ENCODE measurements at places on chromosomes 2 and 18.

DNA sequence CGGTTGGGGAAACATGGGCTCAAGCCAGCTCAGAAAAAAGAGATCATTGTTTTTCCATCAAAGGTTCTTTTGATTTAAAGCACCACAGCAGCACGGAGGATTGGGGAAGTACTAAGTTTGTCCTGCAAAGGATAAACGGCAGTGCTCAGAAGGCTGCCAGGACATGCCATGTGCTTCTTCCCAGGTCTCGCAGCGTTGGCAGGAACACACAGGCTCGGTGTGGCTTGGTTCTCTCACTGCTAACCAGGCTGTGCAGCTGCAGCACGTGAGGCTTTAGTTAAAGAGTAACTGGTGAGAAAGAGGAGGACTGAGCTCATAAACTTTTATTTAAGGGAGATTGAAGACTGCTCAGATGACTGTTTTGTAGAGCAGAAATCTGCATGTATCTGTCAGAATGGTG is 264.3 kb downstream of the TSN start:
- DNase-seq: no peak

DNA sequence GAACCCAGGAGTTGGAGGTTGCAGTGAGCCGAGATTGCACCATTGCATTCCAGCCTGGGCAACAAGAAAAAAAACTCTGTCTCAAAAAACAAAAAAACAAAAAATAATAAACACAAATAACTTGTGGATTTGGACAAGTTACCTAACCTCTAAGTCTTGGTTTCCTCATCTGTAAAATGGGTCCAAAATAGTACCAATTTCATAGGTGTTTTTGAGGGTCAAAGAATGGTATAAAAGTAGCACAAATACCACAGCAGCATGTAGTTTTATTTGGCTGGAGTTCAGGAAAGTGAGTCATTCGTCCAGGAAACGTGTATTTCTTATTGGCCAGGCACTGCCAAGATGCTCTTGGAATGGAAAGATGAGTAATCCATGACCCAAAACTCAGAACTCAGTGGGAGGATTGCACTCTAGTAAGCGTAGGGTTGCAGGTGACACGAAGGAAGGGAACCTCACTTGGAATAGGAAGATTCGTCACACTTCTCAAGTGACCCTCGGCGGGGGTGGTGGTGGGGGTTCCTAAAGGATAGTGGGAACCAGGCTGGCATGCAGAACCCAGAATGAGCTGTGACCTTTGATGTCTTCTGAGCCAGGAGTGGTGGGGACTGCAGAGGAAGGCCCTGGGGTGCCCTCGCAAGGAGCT is 24.4 kb downstream of the GRHL1 start:
- DNase-seq: peak; percentile 96

DNA sequence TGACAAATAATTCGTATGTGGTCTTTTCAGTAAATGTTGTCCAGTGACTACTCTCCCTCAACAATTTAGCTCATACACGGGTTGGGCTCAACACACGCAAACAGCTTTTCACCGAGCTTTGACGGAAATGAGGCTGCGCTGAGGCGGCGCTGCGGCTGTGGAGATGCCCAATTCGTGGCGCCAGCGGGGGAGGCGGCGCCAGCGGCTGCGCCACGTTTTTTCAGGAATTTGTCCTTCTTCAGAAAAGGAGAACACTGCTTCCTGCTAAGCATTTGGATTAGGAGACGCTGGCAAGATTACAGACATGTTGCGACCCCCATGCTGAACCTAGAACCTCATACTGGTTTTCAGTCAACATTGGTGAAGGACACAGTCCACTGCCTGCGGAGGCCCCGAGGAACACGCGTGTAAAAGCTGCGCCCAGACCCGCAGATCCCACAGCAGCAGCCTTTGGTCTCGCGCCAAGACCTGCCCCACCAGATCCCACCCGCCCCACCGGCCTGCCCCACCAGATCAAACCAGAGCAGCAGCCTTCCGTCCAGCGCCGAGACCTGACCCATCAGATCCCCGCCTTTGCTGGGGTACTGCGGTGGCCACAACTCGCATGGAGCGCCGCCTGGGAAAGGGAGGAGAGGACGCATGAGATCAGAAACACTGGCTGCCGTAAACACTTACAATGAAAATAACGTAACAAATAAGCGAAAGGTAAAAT is 173.8 kb downstream of the TMEM18 start:
- DNase-seq: no peak

- no peak for DNase-seq
Measured at GRCh38 chr2:88950010-88950409, 258.5 kb downstream of the RPIA start.

- no peak for DNase-seq
Measured at GRCh38 chr2:129070663-129071062, 752.0 kb upstream of the HS6ST1 start.

DNA sequence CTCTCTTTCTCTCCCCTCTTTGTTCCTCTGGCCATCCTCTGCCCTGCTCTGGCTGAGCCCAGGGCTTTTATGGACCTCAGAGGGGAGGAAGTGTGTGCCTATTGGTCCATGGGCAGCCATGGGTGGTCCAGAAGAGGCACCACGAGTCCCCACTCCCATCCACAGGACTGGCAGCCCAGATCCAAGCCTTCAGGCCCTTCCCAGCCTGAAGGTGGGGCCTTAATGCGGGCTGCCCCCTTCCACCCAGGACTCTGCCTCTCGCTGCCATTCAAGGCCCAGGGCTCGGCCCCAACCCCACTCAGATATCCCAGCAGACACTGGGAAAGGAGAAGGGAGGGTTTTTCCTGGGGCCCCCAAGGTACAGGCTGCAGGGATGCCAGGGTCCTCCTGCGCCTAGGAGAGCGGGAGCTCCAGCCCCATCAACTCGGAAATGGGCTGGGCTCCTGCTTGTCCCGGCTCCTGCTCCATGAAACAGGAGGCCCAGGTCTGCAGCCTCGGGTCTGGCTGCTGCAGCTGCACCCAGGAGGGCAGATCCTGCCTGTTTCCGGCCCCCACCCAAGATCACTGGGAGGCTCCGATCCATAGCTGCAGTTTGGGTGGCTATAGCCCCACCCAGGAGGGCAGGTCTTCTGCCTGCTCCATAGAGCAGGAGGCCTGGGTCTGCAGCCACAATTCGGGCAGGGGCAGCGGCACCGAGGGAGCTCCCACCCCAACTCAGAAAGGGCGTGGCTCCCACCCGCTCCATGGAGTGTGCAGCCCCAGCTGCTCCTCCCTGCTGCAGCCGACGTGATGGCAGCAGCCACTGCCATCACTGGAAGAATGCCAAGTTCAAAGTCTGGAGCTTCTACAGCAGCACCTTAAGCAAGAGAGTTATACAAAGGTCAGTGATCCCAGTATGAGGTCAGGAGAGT is 116.6 kb upstream of the RBBP8 start:
- DNase-seq: no peak

- no peak for DNase-seq
Measured at GRCh38 chr18:2407961-2408360, 163.3 kb downstream of the METTL4 start.

DNA sequence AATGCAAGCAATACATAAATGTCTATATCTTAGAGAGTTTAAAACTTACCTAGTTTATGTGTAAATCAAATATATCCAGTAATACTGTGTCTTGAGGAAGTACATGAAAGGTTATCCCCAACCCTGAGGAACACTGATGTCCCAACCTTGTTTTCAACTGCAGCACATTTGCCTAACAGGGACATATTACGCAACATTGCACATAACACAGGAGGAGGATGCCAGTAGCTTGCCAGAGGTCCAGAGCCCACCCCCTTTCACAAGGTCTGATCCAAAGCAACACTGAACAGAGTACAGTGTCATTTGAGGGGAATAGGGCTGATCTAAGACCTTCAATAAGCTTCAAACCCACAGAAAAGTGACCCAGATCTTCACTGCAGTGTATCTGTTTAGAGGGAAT is 678.5 kb downstream of the ARHGAP15 start:
- DNase-seq: no peak

DNA sequence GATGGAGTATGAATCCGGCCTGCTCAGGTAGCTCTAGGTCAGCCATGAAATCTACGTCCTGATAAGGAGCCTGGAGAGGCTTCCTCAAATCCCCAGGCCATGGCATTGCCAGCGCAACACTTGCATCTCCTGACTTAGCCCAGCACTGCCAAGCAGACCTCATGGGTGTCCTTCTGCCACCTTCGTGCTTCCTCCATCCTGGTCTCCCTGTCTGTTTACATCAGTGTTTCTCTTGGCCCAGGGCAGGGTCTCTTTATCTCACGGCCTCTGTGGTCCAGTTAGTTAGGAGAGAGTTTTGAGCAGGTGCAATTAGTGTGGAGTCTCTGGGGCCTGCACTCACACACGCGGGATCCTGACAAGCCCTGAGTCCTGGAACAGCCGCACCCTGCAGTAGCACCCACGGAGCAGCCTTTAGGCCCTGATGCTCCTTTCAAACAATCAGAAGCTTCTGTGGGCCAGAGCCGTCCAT is 193.1 kb upstream of the ARL4C start:
- no peak for DNase-seq

GRCh38 chr2:65371074-65371434 is 61.3 kb downstream of the SPRED2 start:
- no peak for DNase-seq

GRCh38 chr2:217349251-217349650 is 489.4 kb upstream of the TNP1 start:
- DNase-seq: no peak

All from fibroblast of upper back skin (primary cell).